HT-29 (cell line): ENCODE measurements at places on chromosomes 2 and 18. TPM values are rescaled to one million over a fixed set of nuclear protein-coding genes. Genes with fewer than 3 reads are reported as not detected.

GRCh38 chr2:30997979-30998378 lies 140.3 kb downstream of the GALNT14 start:
- DNase-seq = no peak

The TEX44 gene
- not detected in 2 replicates for total RNA-seq

The PROKR1 gene
- total RNA-seq = not detected in 2 replicates

DNA sequence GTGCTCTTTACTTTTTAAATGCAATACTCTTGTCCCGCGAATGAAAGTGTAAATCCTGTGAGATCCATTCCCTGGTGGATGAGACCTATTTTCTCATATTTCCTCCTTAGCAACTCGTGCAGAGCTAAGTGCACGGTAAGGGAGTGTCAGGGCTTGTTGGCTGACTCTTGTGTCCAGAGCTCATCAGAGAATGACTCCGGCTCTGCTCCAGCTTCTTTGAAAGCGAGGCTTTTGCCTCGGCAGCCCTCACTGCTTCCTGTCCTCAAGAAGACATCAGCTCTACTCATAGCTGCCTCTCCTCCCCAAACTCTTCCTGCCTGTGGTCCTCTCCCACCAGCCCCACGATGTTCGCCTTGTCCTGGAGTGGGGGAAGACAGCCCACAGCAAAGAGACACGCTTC lies 70.7 kb downstream of the LIPG start:
- no peak for DNase-seq

- DNase-seq = no peak
These were observed 320.2 kb downstream of the TMX3 start for GRCh38 chr18:68394705-68395104.

DNA sequence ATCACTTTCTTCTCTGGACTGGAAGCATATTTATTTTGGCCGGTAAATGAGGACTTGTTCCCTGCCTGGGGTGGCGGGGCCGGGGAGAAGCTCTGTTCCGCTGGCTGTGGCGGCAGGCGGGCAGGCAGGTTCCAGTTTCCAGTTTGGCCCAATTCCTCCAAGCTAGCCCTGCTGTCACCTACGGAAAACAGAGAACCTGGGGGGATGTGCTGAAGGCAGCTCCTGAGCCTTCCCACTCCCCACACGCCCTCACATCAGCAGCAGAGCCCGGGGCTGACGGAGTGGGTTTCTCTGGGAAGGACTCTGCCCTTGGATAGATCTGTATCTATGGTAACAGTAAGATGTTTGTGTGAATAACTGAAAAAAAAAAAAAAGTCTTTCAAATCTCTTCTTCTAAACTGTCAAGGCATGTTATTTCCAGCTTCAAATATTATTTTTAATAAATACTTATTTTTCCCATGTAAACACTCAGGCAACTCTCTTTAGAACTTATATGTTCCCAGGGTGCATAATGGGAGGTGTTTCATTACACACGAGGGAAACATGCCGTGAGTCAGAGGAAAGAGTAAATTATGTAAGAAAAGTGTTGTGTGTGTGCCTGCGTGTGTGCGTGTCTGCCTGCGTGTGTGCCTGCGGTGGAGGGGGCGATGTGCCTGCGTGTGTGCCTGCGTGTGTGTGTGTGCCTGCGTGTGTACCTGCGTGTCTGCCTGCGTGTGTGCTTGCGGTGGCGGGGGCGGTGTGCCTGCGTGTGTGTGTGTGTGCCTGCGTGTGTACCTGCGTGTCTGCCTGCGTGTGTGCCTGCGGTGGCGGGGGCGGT lies 116.1 kb upstream of the ZNF516 start:
- DNase-seq = no peak

GRCh38 chr2:191976436-191976835 lies 129.5 kb upstream of the CAVIN2 start:
- DNase-seq = no peak

The CFC1 gene
- not detected in 2 replicates for total RNA-seq
